Colonic mucosa (tissue), 4 donors: ENCODE measurements at places on chromosomes 2 and 18. TPM values are rescaled to one million over a fixed set of nuclear protein-coding genes. Genes with fewer than 3 reads are reported as not detected.

DNA sequence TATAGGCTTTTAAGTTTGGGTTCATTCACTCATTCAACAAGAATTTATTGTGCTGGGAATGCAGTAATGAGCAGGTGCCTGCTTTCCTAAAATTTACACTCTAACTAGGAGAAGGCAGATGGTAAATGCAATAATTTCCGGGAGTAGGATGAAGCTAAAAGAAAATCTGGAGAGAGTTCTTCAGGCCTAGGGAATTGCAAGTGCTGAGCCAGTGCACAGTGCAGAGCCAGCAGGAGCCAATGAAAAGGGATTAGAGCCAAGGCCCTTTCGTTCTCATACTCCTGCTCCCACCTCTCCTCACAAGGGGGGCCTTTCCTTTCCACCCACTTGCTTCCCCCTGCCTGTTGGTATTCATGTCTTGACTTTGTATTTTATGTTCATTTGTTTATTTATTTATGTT, 55.1 kb downstream of the CFAP221 start:
- DNase-seq: no peak

BCL2 gene
- total RNA-seq: 16.4 TPM

CNGA3 gene
- total RNA-seq: 0.20 TPM

RAB27B gene
- total RNA-seq: 12.5 TPM

OST4 gene
- 331 TPM for total RNA-seq
